CD8-positive, alpha-beta memory T cell (primary cell): ENCODE measurements at places on chromosomes 6 and 20. TPM values are rescaled to one million over a fixed set of nuclear protein-coding genes. Genes with fewer than 3 reads are reported as not detected.

The LTA gene
- 23.3 TPM for polyA plus RNA-seq

The PRIM2 gene
- polyA plus RNA-seq, result 7.0 TPM

The EEF1E1 gene
- polyA plus RNA-seq, result 48.3 TPM

DNA sequence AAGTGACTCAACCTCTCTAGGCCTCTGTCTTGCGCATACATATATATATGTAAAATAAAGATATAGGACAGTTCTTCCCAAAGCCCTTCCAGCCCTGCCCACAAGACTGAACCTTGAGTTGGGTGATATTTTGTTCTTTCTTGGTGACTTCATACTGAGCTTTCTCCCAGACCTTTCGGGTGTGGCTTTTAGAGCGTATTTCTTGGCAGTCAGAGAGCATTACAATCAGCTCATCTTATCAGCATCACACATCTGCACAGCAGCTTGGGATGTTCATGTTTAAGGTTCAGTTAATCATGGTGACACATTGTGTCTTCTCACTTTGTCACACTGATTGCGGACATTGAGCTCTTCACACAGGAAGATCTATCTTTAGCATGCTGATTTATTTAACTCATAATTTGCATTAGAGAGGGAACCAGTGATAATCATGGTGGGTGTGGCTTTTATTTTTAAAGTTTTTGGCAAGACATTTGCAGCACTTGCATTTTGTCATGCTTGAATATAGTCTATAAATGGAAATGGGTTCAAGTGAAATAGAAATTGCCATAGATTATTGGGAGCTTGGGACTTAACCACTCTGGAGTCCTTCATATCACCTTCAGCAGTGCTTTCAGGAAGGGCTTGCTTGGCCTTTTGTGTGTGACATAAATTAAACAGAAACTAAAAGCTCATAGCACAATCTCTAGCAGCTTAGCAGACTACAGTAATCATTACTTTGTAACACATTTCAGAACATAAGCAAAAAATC, 8.3 kb downstream of the KIF3B start:
- H3K4me3 ChIP-seq, result no peak overlapping the region
- peaks cover 29% of the 10 kb centered on the region for H3K4me1 ChIP-seq
- H3K27ac ChIP-seq, result peak overlapping the region; percentile 57
- no peaks in the 10 kb centered on the region for H3K36me3 ChIP-seq
- no peaks in the 10 kb centered on the region for H3K27me3 ChIP-seq

DNA sequence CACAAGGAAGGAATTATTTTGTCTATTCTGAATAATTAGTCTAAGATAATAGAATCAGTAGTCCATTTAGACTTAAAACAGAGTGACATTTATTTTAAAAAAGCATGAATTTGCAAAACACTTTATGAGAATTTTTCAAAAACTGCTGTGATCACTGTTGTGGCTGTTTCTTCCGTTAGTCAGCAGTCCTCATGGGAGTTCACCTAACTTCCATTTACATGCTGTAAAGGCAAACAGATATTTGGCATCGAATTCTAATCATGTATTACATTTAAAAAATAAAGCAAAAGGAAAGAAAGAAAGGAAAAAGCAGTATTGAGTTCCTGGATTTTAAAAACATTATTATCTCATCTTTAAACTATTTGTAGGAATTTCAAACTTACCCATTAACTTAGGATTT, 111.8 kb downstream of the MTHFD1L start:
- H3K4me1 ChIP-seq, result no peaks in the 10 kb centered on the region
- no peaks in the 10 kb centered on the region for H3K36me3 ChIP-seq
- no peak overlapping the region for H3K4me3 ChIP-seq
- H3K27ac ChIP-seq, result no peak overlapping the region
- no peaks in the 10 kb centered on the region for H3K27me3 ChIP-seq

- no peaks in the 10 kb centered on the region for H3K36me3 ChIP-seq
- no peak overlapping the region for H3K4me3 ChIP-seq
- no peak for DNase-seq
- no peaks in the 10 kb centered on the region for H3K27me3 ChIP-seq
Observed at GRCh38 chr6:48069280-48069679, 41.7 kb downstream of the PTCHD4 start.

DNA sequence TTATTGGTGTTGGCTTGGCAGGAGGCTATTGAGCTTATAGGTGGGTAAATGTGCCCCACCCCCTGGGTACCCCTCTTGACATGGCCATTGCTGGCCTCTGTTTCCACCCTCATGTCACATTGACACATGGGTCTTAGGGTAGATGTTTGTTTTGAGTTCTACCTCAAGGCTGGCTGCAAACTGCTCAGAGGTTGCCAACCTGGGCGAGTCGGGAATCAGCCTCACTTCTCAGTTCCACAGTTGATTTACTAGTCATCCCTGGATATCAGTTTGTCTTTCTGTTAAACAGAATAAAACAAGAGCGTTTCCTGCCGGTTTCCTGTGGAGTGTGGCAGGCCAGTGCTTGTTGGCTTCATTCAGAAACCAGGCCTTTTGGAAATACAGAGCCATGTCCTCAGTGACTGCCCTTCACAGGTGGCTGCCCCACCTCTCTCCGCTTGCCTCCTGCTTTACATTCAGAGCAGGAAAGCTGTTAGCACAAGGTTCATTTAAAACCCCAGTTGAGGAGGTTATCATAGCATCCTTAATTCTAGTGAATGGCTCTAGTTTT, 105.6 kb downstream of the TCP11 start:
- no peaks in the 10 kb centered on the region for H3K27me3 ChIP-seq
- no peak for DNase-seq
- no peak overlapping the region for H3K27ac ChIP-seq
- H3K36me3 ChIP-seq, result no peaks in the 10 kb centered on the region
- no peaks in the 10 kb centered on the region for H3K4me1 ChIP-seq

- H3K4me3 ChIP-seq, result no peak overlapping the region
- no peak overlapping the region for H3K27ac ChIP-seq
- no peaks in the 10 kb centered on the region for H3K27me3 ChIP-seq
- no peaks in the 10 kb centered on the region for H3K36me3 ChIP-seq
Observed at GRCh38 chr6:142294679-142295078, 7.1 kb upstream of the ADGRG6 start.

GRCh38 chr20:32970115-32970972, 33.9 kb downstream of the SUN5 start:
- H3K4me3 ChIP-seq, result peak overlapping the region; percentile 64
- H3K36me3 ChIP-seq, result no peaks in the 10 kb centered on the region
- H3K4me1 ChIP-seq, result peaks cover 98% of the 10 kb centered on the region

DNA sequence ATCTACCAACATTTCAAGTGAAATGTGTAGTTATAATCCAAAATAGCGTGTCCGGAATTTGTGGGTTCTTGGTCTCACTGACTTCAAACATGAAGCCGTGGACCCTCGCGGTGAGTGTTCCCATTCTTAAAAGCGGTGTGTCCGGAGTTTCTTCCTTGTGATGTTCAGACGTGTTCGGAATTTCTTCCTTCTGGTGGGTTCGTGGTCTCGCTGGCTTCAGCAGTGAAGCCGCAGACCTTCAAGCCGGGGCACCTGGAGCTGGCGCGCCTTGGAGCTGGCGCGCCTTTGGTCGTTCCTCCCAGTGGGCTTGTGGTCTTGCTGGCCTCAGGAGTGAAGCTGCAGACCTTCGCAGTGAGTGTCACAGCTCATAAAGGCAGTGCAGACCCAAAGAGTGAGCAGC, 291.5 kb upstream of the EYS start:
- H3K27me3 ChIP-seq, result no peaks in the 10 kb centered on the region
- H3K4me1 ChIP-seq, result no peaks in the 10 kb centered on the region
- no peak for DNase-seq
- H3K36me3 ChIP-seq, result no peaks in the 10 kb centered on the region
- H3K4me3 ChIP-seq, result no peak overlapping the region

GRCh38 chr6:54802775-54803634, 43.6 kb upstream of the FAM83B start:
- no peaks in the 10 kb centered on the region for H3K27me3 ChIP-seq
- DNase-seq, result no peak
- H3K4me3 ChIP-seq, result no peak overlapping the region
- no peaks in the 10 kb centered on the region for H3K36me3 ChIP-seq
- H3K4me1 ChIP-seq, result no peaks in the 10 kb centered on the region
